ENCODE measurements at places on chromosomes 2 and 18.

DNA sequence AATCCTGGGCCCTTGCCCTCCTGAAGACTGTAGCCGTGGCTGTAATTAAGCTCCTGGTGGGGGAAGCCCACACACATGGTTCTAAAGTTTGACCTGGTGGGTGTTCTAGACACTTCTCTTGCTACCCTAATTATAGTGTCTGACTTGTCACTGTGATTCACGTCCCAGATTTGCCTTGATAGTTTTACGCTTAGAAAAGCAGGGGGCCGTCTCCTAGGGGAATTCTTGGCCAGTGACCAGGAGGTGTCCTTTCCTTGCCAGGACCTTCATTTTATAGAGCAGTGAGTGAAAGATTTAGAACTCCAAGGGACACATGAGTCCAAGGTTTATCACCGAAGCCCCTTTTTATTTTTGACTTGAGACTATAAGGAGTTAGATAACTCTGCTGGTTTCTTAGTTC is 9.0 kb downstream of the TMEM214 start:
- no peak for DNase-seq

DNA sequence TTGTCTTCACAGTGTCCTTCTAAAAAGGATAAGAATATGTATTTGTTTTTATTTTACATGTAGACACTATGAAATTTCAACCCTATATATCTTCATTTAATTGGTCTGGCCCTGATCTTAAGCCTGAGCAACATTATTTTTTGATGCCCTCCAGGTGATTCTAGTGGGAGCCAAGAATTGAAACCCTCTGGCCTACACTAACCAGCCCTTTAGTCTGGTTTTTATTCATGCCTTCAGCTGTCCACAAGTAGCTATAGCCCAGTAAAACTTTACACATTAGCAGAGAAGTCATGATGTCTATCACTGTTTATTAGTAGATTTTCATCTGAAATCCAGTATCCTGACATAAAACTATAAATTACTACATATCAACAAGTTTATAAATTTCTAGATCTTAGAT is 52.7 kb upstream of the UBXN4 start:
- no peak for DNase-seq

DNA sequence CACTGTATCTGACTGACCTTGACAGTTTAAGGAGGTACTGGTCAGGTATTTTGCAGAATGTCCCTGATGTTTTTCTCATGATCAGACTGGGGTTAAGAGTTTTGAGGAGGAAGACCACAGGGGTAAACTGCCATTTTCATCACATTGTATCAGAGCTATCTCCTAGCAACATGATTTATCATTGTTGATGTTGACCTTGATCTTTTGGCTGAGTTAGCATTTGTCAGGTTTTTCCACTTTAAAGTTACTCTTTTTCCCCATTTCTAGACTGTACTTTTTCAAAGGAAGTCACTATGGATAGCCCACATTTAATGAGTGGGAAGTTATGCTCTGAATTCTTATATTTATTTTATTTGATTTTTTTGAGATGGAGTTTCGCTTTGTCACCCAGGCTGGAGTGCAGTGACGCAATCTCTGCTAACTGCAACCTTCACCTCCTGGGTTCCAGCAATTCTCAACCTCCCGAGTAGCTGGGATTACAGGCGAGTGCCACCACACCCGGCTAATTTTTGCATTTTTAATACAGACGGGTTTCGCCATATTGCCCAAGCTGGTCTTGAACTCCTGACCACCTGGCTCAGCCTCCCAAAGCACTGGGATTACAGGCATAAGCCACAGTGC is 17.7 kb upstream of the SLC39A10 start:
- DNase-seq = no peak

GRCh38 chr18:49519101-49519971 is 32.3 kb upstream of the C18orf32 start:
- no peak for DNase-seq

- peak; percentile 16 for DNase-seq
Observed at GRCh38 chr2:197777823-197778407, 7.2 kb downstream of the BOLL start.

DNA sequence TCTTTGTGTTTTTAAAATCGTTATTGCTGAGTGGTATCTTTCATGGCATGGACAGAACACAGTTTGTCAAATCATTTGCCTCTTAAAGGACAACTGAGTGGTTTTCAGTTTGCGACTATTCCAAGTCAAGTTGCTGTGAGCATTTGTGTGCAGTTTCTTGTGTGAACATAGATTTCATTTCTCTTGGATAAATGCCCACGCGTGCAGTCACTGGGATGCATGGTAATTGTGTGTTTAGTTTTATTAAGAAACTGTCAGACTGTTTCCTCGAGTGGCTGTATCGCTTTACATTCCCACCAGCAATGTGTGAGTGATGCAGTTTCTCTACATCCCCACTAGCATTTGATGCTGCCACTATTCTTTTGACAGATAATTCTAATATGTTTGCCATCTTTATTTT is 154.0 kb upstream of the ARL4C start:
- DNase-seq = no peak

- DNase-seq = no peak
Observed at GRCh38 chr2:178197791-178198190, 3.5 kb downstream of the OSBPL6 start.

GRCh38 chr2:182807319-182807718 is 59.1 kb downstream of the FRZB start:
- no peak for DNase-seq

Data from GM04504 (cell line).